ENCODE measurements at places on chromosomes 11 and 22. TPM values are rescaled to one million over a fixed set of nuclear protein-coding genes. Genes with fewer than 3 reads are reported as not detected.

GRCh38 chr11:22302368-22302767 is 35.8 kb upstream of the SLC17A6 start:
- DNase-seq, result no peak

GRCh38 chr22:27674261-27674923 is 127.2 kb downstream of the MN1 start:
- DNase-seq, result no peak

GPHA2 gene
- total RNA-seq, result not detected

PI4KA gene
- total RNA-seq, result 97.9 TPM

DNA sequence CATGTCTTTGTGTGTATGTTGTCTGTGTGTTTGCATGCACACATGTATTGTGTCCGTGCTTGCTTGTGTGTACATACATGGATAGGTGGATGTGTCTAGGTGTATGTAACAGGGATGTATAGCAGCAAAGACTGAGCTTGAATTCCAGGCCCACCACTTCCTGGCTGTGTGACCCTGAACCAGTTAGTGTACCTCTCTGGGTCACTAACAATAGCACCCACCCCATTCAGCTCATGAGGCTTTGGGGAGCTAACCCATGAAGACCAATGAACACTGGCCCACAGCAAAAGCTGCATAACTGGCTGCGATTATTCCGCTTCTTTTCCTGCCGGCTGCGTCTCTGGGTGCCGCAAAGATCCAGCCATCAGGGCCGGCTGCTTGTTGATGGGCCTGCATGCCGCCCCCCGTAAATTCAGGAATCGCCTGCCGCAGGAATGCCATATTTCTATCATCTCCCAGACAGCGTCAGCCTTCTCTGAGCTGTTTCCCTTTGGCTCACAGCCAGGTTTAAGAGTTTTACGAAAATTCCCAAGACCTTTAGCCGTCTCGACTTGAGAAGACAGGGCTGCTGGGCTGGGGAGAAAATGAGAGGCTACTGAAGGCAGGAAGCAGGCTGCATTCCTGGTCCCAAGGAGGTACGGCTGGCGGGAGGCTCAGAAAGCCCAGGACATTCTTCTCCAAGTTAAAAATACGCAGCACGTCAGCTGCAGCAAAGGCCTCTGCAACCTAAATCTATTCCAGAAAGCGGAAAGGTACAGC is 224.6 kb downstream of the MN1 start:
- DNase-seq, result no peak

GRCh38 chr22:48346911-48347310 is 1480.8 kb downstream of the BRD1 start:
- DNase-seq, result peak; percentile 60

DNA sequence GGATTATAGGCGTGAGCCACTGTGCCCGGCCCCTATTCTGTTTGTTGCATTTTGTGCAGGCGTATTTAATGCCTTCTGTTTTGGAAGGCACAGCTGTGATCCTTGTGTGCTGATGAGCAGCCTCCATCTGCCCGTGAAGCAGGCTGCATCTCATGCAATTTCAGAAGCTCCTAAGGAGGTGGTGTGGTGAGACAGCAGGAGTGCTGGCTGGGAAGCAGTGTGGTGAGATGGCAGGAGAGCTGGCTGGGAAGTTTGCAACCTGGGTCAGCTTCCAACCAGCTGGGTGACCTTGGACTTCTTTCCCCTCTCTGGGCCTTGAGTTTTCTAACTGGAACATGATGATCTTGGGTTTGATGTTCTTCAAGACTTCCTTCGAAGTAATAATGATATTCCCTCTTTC is 525.1 kb downstream of the TBC1D22A start:
- no peak for DNase-seq

GRCh38 chr22:48710410-48710809 is 1117.3 kb downstream of the BRD1 start:
- DNase-seq, result peak; percentile 62

LRRC10B gene
- 1.6 TPM for total RNA-seq

DNA sequence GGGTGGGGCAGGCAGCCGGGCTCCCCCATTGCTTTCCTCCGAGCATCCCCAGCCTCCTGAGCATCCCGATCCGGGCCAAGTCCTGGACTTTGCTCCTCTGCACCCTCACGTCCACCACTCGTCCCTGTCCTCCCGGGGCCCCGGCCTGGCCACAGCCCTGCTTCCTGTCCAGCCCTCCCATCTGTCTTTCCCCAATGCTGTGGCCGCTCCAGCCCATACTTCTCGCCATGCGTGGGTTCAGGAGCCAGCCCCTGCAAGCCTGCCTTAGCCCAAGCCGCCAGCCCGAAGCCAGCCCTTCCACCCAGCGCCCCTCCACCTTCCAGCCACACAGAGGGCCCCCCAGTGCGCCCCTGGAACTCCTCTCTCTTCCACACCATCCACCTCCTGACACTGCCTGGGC is 23.8 kb downstream of the MRPL23 start:
- DNase-seq, result no peak

PATE2 gene
- total RNA-seq, result not detected

C11orf42 gene
- not detected for total RNA-seq

COA4 gene
- total RNA-seq, result 36.3 TPM

NOL12 gene
- 12.0 TPM for total RNA-seq

SLCO2B1 gene
- 95.3 TPM for total RNA-seq

DNA sequence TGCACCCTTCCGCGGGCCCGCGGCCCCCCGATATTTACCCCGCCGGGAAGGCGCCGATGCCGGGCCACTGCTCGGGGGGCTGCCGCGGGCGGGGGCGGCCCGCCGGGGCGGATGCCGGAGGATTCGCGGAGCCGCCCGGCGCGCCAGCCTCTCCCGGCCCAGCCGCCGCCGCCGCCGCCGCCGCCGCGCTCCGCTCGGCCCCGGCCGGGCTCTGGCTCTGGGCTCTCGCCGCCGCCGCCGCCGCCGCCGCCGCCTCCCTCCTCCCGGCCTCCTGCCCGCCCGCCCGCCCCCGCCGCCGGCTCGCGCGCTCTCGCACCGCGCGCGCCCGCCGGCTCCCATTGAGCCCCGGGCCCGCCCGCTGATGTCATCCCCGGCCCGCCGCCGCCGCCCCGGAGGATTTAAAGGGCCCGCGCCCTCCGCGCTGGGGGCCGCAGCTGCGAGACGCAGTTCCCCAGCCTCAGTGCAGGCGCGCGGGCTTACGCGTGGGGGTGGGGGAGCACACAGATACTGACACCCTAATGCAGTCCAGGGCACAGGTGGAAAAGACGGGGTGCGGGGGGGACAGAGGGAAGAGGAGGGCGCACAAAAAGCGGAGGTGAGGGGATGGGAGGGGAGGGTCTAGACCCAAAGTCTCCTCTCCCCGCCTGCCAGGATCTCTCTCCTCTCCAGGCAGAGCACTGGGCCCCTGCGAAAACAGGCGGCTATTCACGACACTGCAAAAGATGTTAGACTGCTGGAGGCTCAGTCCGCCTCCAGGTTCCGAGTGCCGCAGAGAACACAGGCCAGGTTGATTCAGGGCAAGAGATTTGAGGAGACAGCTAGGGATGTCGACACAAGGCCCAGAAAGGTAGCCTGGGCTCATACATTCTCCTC is at the start of gene CSNK1E:
Gene CSNK1E, minus strand, starts transcription at position 312 of the 873 bp plus-strand sequence. CDS start 3,276 bp downstream, outside the sequence.
- peak; percentile 93 for DNase-seq

GRCh38 chr11:77967753-77968152 is 26.7 kb downstream of the INTS4 start:
- no peak for DNase-seq

DNA sequence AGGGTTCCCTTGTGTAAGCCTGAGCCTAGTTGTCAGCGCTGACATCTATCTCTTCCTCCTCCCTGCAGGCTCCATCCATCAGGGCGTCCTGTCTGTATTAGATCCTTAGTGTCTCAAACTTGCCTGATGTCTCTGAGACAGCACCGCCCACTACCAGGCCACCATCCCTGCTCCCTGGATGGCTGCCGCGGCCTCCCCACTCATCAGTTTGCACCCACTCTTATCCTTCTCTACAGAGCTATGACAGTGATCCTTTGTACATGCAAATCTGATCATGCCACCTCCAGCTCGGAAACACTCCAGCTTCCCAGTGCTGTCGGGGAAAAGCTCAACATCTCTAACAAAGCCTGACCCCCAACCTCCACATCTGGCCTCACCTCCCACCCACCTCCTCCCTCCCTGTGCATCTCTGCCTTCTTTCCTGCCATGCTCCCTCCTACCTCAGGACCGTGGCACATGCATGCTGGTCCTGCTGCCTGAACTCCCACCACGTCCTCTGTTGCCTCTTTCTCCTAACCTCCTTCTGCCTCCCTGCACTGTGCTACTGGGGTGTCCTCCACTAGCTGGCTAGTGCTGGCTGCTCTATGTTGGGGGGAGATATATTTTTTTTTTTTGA is 61.6 kb upstream of the EIF3D start:
- DNase-seq, result peak; percentile 40
